ENCODE measurements at places on chromosomes 11 and 22.
A peak's percentile ranks its signal among the peaks of the same experiment; 100 is the strongest.

DNA sequence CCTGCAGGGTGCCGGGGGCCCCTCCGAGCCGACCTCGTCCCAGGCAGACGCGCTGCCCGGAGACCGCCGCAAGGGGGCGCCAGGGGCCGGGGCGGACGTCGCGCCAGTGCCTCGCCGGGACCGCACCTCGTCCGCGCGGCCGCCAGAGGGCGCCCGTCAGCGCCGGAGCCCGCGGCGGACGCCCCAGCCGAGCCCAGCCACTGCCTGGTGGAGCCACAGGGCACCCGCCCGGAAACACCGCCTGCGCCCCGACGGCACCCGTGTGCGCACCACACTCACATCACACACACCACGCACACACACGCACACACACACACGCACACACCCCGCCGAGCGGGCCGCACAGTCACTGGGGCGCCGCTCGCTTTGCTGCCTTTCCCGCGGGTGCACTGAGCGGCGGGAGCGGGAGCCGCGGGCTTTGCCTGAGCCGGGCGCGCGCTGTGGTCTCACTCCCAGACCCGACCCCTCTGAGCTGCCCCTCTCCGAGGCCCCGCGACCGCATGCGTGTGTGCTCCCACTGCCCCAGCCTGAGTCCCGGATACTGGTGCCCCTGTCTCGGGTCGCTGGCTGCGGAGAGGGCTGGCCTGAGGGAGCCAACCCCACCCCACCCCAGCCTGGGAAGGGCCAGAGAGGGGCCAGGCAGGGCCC is 449.3 kb downstream of the OPCML start:
- DNase-seq = peak; percentile 54

- DNase-seq = no peak
Observed at GRCh38 chr11:76846441-76846840, 14.3 kb upstream of the ACER3 start.

DNA sequence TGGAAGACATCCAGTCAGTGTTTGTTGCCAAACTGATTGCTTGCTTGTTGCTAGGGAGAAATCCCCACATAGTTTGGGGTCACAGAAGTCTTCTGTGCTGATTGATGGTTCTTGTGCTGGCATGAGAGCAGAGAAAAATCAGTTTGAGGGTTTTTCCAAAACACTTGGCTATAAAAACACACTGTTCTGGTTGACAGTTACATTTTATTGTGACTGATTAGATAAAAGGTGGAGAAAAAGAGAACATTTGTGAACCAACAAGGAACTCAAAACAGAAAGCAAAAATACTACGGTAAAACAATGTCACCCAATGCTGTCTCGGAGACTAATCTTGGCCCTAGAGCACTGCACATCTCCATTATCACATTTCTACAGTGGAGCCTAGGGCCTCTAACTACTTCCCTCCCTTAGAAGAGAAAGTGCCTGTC is 14.4 kb upstream of the EIF4G2 start:
- no peak for DNase-seq

DNA sequence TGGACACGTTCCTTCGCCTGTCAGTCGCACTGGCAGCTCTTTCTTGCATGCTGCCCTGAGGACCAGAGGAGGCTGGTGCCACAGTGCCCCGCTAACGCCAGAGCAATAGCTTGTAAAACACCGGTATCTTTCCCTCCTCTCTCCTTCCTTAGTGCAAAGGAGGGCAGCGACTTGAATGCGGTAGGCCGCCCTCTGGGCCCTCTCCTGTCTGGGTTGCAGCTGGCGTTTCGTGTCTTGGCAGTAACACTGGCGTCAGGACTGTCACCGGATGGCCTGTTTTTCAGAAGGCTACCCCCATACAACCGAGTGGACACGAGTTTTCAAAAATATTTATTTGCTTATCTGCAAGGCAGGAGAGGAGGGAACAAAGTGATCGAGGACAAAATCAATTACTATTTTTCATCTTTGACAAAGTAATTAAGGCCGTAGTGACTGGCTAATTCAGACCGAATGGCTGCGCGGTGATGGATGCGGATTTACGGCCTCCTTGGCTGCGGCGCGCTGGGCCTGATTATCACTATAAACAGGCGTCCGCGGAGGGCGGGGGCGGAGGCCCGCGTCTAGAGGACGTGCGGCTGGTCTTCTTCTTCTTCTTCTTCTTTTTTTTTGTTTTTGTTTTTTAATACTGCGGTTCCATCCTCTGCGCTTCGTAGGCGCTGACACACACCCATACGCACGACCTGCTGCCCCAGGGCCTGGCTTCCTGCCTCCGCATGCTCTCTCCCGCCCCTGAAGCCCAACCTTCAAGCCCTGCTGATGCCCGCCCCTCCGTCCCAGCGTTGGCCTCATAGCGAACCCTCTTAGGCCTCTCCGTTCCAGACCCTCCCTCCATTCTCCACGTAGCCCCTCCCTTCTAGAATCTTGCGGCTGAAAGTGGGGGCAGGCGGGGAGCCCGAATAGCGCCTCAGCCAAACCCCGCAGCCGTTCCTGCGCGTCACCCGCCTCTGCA is 2.9 kb upstream of the SLC6A5 start:
- no peak for DNase-seq

DNA sequence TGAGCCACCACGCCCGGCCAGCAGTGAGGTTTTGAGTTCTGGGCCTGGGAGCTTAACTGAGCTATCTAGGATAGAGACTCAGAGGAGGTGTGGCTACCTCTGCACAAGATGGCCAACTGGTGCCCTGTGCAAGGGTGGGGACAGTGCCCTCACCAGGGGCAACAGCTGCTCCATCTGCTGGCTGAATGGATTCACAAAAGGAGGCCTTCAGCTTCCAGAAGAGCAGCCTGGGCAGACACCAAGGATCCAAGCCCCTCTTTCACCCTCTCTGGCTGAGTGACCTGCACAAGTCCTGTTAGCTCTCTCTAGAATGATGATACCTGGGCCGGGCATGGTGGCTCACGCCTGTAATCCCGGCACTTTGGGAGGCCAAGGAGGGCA is 33.5 kb upstream of the BAIAP2L2 start:
- no peak for DNase-seq

GRCh38 chr11:83971063-83971462 is 684.9 kb upstream of the CCDC90B start:
- DNase-seq = no peak

DNA sequence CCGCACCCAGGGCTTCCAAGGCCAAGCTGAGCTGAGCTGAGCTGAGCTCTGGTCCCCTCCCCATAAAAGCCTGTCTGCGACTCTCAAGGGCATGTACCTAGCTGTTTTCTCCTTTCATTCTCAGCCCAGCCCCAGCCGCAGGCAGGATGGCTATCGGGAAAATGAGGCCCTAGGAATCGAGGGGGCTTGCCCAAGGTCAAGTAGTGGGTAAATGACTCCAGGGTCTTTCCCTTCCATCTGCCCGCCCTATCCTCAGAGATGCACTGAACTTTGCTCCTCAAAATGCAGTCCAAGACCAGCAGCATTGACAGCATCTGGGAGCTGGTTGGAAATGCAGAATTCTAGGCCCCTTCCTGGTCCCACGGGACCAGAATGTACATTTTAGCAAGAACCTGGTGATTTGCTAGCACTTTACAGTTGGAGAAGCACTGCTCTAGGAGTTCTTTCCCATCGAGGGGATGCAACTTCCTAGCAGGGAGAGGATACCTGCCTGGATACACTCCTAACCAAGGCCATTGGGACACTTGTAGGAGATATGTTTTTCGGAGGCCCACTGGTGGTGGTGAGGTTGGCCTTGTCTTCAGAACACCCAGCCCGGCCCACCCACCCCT is 43.2 kb upstream of the ACCSL start:
- no peak for DNase-seq

- DNase-seq = no peak
Observed at GRCh38 chr11:9029422-9029821, 25.6 kb upstream of the NRIP3 start.

DNA sequence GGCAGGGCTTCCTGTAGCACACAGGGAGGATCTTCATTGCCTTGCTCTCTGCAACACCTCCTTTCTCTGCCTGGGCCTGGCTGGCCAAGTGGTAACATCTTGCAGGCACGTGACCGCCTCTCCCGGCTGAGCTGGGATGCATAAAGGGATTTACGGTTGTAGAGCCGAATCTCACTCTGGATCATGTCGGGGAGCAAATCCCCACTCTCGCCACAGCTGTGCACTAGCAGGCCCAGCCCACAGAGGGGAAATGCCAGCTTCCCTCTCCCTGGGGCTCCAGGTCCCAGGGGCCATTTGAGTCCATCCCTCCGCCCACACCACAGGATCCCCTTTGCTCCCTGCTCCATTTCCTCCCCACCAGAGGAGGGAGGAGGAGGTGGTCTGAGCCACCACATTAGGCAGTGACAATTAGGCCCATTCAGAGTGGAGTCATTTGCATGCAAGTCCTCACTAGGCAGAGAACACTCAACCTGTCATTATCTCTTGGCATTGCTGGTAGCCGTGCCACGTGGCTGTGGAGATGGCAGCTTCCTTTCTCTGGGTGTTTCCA is 196.7 kb downstream of the DSCAML1 start:
- DNase-seq = peak; percentile 74

DNA sequence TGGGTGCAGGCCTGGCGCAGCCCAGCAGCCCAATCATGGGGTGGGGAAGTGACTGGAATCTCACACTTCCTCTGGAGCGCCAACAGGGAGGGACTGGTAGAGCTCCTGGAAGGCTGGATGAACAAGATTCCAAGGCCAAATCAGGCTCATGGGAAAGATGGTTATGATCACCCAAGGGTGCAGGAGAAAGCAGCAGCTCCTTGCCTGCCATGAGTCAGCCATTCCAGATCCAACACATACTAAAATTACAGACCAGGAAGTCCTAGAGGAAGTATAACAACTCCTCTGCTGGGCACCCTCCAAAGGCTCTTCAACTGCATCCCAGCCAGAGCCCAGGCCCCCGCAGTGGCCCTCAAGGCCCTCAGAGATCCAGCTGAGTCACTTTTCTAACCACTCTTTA is 427.3 kb downstream of the TENM4 start:
- DNase-seq = no peak

DNA sequence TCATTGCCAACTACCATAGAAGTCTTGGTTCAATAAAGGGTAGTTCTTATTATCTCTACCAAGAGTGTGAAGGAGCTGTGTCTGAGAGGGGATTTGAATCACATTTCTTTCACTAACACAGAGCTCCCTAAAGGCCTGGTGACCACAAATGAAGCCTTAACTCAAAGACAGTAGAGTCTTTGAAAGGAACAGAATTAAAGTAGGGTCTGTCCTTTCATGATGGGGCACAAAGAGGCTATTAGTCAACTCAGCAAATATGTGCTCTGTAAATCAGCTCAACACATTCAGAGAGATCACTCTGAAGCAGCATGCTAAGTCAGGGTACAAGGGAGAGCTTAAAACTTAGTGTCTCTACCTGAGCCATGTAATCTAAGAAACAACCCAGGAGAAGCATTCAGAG is 212.4 kb upstream of the SYN3 start:
- DNase-seq = no peak

All from hypothalamus (tissue), 51 donors.